Left colon (tissue), 2 donors: ENCODE measurements at places on chromosomes 16 and 17.

DNA sequence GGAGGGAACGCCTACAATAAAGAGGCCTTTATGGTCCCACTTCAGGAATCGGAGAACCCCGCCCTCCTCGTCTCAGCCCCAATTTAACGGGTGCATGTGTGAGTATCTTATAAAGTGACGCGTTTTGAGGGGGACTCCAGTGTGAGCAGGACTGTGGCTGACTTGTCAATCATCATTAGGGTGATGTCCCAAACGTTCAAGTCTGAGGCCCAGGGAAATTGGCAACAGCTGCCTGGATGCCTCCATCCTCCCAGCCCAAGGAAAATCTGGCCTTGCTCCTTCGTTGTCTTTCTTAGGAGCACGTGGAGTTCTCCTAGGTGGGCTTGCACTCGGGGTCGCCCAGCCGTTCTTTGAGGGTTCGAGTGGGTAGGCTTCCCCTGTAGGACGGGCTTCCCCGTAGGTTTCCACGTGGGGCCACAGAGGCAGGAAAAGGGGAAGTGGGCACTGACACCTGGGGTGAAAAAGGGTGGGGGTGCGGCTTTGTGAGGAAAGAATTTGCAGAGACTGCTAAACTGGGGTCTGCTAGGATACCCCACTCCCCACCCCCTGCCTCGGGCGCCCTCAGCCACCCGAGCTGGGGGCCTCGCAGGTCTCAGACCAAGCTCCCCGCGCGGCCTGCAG, 561 bp upstream of the HERPUD1 start:
- peak; percentile 80 for DNase-seq

DNA sequence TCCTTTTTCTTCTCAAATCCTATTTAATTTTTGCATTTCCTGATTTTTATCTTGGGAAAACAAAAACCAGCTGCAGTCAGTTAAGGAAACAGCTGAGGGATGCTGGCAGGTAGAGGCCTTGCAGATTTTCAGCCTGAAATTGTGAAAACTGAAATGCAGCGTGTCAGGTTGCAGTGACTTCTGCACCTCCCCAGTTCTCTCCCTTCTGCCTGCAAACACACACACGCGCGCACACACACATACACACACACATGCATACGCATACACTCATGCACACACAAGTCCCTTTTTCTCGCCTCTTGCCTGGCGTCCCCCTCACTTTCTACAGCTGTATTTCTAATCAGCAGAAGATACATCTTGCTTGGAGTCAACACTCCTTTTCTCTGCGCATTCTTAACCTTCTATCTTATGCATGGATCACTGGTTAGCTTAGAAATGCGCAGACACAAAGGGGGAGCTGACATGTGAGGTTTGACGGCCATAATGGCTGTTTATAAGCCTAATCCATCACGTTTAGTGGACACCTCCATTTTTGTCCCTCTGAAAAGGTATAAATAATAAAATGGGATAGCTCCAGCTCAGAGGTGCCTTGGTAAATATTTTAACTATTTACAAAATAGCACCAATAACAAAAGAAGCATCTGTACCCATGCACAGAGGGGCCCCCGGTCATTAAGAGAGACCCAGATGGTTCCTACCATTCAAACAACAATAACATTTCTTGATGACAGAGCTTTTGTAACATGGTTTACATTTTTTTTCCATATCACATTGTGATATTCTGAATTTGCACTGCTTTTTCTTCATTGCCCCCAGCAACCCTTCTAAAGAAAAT, 392.1 kb upstream of the SALL1 start:
- DNase-seq = no peak

DNA sequence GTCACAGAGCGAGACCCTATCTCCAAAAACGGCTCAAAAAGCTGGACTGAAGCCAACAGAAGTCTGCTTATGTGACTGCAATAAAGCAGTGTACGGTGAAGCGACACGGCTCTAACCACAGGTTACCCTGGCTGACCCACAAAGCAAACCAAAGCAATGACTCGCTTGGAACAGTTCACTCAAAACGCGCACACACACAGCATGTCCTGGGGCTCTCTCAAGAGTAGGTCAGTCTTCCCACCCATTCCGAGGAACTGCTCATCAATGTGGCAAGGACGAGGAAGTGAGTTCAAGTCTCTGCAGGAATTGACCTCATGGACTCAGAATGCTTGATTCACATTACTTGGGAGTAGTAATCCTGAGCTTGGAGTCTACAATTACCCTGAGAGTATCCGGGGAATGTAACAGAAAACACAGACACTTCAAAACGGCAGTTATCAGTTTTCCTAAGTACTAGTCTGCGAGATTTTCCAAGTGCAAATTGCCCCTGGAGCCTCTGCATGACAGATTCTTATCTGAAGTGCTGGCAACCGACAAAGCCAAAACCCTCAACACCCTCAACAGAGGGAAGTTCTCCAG, 25.4 kb downstream of the PELP1 start:
- no peak for DNase-seq

- no peak for DNase-seq
Measured at GRCh38 chr17:64390044-64390443, 616 bp downstream of the PECAM1 start.

GRCh38 chr16:11972128-11972527, 4.4 kb upstream of the SNX29 start:
- DNase-seq = no peak
